ENCODE measurements at places on chromosomes 2 and 18. TPM values are rescaled to one million over a fixed set of nuclear protein-coding genes. Genes with fewer than 3 reads are reported as not detected.

Gene XDH
- total RNA-seq: not detected

DNA sequence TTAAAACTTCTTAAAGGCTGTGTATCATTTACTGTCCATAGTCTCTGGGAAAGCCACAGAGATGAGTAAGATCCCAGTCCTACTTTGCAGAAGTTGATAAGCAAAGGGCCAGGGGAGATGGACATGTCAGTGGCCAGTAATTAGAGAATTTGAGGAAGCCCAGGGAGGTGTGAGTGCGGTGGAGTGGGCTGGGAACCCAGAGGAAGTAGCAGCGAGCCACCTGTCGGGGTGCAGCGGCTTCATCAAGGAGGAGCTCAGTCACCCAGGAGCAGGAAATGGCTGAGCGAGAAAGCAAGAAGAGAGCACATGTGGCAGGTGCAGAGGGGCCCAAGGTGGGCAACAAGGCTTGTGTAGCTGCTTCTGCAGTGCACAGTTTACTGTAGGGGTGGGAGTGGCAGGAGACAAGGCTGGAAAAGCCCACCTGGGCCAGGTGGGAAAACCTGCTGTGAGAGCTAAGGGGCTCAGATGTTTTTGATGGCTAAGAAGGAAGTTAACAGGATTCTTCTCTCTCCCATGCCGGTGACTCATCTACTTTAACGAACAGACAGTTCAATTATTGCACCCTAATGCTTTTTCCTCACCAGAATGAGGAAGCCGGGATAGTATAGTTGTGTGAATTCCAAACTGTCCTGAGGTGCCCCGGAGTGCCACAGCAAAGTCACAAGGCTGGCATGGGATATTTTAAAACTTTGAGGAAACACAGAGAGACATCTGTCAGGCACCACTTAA lies 34.8 kb upstream of the MGAT5 start:
- no peaks in the 10 kb centered on the region for H3K27me3 ChIP-seq
- H3K4me3 ChIP-seq: no peak overlapping the region
- peak overlapping the region; percentile 55 for H3K27ac ChIP-seq

GRCh38 chr2:16241166-16242160 lies 301.1 kb downstream of the MYCN start:
- H3K4me1 ChIP-seq: no peaks in the 10 kb centered on the region
- H3K27ac ChIP-seq: no peak overlapping the region
- no peaks in the 10 kb centered on the region for H3K36me3 ChIP-seq
- DNase-seq: no peak
- H3K27me3 ChIP-seq: no peaks in the 10 kb centered on the region
- H3K4me3 ChIP-seq: no peak overlapping the region

GRCh38 chr2:181241797-181242196 lies 215.4 kb upstream of the ITGA4 start:
- H3K36me3 ChIP-seq: no peaks in the 10 kb centered on the region
- no peak for DNase-seq
- H3K27me3 ChIP-seq: no peaks in the 10 kb centered on the region
- no peak overlapping the region for H3K4me3 ChIP-seq
- H3K4me1 ChIP-seq: no peaks in the 10 kb centered on the region

Gene PCARE
- total RNA-seq: 2.4 TPM

- DNase-seq: no peak
- no peaks in the 10 kb centered on the region for H3K36me3 ChIP-seq
- H3K4me1 ChIP-seq: no peaks in the 10 kb centered on the region
Measured at GRCh38 chr2:224271617-224272236, 130.2 kb downstream of the FAM124B start.

DNA sequence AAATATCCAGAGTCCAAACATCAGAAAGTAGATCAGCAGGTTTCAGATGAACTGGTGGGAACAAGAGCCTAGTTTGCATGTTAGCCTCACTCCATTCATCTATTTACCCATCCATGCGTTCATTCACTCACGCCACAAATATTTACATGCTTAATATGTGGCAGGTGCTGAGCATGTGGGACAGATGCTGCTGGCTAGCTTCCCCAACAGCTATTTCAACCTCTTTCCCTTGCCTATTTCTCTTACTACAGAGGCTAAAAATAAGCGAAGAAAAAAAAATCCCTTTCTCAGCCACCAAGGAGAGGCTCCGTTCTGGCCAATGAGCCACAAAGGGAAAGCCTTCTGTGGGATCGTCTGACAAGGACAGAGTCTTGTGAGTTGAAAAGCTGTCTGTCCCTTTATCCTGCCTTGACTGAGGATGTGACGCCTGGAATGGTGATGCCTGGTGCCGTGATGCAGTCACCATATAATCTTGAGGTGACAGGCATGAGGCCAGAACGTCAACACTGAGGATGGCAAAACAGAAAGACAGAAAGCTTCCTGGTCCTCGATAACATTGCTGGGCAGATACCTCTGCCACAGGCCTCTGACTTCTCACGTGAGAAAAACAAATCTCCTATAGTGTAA lies 78.2 kb downstream of the KCTD1 start:
- H3K36me3 ChIP-seq: no peaks in the 10 kb centered on the region
- no peak overlapping the region for H3K27ac ChIP-seq
- no peak overlapping the region for H3K4me3 ChIP-seq
- H3K4me1 ChIP-seq: peaks cover 3% of the 10 kb centered on the region
- no peak for DNase-seq

DNA sequence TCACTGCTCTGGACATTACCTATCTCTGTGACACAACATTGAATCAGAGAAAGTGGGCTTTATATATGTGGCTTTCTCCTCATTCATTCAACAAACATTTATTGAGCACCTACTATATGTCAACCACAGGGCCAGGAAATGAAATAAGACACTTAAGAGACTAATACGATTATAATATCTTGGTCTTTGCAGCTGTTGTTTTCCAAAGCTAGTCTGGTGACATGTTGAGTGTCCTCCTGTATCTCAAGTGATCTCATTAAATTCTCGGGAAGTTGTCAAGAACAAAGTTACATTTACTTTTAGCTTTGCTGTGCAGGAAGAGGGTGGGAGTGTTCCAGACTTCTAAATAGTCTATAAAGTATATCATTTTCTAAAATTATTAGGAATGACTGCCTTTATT lies 164.6 kb upstream of the SP5 start:
- no peak overlapping the region for H3K4me3 ChIP-seq
- no peaks in the 10 kb centered on the region for H3K4me1 ChIP-seq
- H3K27ac ChIP-seq: no peak overlapping the region
- no peaks in the 10 kb centered on the region for H3K27me3 ChIP-seq
- DNase-seq: no peak
- no peaks in the 10 kb centered on the region for H3K36me3 ChIP-seq

DNA sequence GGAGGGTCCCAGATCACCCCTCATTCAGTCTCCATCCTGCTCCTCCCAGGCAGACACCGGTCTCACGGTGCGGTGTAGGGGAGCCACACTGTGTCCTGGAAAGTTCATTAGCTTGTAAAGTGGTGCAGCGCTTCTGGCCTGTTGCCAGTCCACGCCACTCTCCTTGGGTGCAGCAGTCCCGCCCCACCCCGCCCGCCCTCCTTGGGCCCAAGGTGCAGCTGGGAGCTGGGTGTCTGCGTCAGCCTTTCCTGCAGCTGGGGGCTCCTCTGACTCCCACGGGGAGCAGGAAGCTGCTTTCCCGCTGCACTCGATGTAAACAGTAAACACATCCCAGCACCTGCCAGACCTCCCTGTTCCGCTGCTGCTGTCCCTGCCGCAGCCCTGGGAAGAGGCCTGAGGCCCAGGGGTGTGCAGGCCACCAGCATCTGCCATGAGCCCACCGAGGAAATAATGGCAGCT lies 53.8 kb upstream of the ASB18 start:
- no peak overlapping the region for H3K4me3 ChIP-seq
- H3K36me3 ChIP-seq: no peaks in the 10 kb centered on the region
- H3K4me1 ChIP-seq: no peaks in the 10 kb centered on the region

- H3K27ac ChIP-seq: no peak overlapping the region
- H3K27me3 ChIP-seq: no peaks in the 10 kb centered on the region
- DNase-seq: no peak
- no peak overlapping the region for H3K4me3 ChIP-seq
- H3K36me3 ChIP-seq: no peaks in the 10 kb centered on the region
Measured at GRCh38 chr2:201969938-201970785, 63.5 kb upstream of the FZD7 start.

DNA sequence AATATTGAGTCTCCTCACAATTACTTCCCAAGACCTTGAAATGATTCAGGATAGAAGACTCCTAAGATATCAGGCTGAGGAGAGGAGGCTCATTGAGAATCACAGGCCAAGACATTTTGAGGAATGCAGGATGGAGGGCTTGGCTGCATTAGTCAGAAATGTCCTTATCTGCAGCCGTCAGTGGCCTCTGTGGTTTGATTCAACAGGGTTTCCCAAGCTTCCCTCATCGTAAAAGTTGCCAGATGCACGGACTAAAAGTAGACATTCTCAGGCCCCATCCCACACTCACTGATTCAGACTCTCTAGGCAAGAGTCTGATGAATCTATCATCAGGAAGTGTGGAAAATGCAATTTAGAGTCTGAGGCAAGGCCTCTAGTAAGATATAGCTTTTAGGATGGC lies 34.0 kb upstream of the TMEM178A start:
- H3K4me3 ChIP-seq: no peak overlapping the region
- H3K27me3 ChIP-seq: no peaks in the 10 kb centered on the region
- no peak overlapping the region for H3K27ac ChIP-seq
- DNase-seq: peak; percentile 24
- no peaks in the 10 kb centered on the region for H3K36me3 ChIP-seq
- no peaks in the 10 kb centered on the region for H3K4me1 ChIP-seq

- no peaks in the 10 kb centered on the region for H3K27me3 ChIP-seq
- no peak overlapping the region for H3K4me3 ChIP-seq
- DNase-seq: no peak
- no peaks in the 10 kb centered on the region for H3K4me1 ChIP-seq
- H3K27ac ChIP-seq: no peak overlapping the region
Measured at GRCh38 chr2:187917535-187917934, 363.3 kb upstream of the TFPI start.

DNA sequence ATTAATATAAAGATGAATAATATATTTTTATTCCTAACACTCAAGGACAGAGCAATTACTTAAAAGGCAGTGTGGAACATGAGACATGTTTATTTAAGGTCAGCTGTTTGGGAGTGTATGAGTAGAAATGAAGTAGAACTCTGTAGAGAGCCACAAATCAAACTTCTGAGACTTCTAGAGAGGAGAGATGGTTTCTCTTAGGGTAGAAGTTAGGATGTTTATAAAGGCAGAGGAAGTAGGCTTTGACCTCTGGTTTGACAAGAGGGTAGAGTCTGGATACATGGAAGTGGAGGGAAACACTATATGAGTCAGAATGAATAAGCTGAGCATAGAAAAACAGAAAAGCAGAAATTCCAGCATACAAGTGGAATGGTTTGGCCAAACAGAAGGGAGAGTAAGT lies 262.1 kb upstream of the KLHL14 start:
- H3K27me3 ChIP-seq: no peaks in the 10 kb centered on the region
- no peaks in the 10 kb centered on the region for H3K4me1 ChIP-seq
- no peak for DNase-seq
- no peaks in the 10 kb centered on the region for H3K36me3 ChIP-seq
- H3K27ac ChIP-seq: no peak overlapping the region

GRCh38 chr18:48705043-48705442 lies 166.2 kb downstream of the CTIF start:
- no peaks in the 10 kb centered on the region for H3K27me3 ChIP-seq
- no peak overlapping the region for H3K4me3 ChIP-seq
- peaks cover 39% of the 10 kb centered on the region for H3K4me1 ChIP-seq

Measured in heart left ventricle (tissue), 16 donors.